ENCODE measurements at places on chromosomes 1 and 21. TPM values are rescaled to one million over a fixed set of nuclear protein-coding genes. Genes with fewer than 3 reads are reported as not detected.

GRCh38 chr1:222772996-222773379, 36.0 kb downstream of the FAM177B start:
- H3K36me3 ChIP-seq = peaks cover 13% of the 10 kb centered on the region
- no peak overlapping the region for H3K4me3 ChIP-seq
- H3K27me3 ChIP-seq = no peaks in the 10 kb centered on the region
- no peak for DNase-seq
- peaks cover 17% of the 10 kb centered on the region for H3K4me1 ChIP-seq

GRCh38 chr1:107529511-107530149, 388.8 kb downstream of the NTNG1 start:
- H3K36me3 ChIP-seq = no peaks in the 10 kb centered on the region
- H3K4me1 ChIP-seq = no peaks in the 10 kb centered on the region
- no peak for DNase-seq
- H3K27me3 ChIP-seq = peaks cover 7% of the 10 kb centered on the region
- no peak overlapping the region for H3K4me3 ChIP-seq

- H3K4me3 ChIP-seq = no peak overlapping the region
- no peak for DNase-seq
- H3K27ac ChIP-seq = no peak overlapping the region
- no peaks in the 10 kb centered on the region for H3K36me3 ChIP-seq
Observed at GRCh38 chr1:11967028-11967547, 13.2 kb upstream of the MFN2 start.

GRCh38 chr1:235986869-235987268, 78.0 kb downstream of the NID1 start:
- no peak overlapping the region for H3K27ac ChIP-seq
- no peak overlapping the region for H3K4me3 ChIP-seq
- no peak for DNase-seq
- no peaks in the 10 kb centered on the region for H3K4me1 ChIP-seq
- H3K27me3 ChIP-seq = no peaks in the 10 kb centered on the region

DNA sequence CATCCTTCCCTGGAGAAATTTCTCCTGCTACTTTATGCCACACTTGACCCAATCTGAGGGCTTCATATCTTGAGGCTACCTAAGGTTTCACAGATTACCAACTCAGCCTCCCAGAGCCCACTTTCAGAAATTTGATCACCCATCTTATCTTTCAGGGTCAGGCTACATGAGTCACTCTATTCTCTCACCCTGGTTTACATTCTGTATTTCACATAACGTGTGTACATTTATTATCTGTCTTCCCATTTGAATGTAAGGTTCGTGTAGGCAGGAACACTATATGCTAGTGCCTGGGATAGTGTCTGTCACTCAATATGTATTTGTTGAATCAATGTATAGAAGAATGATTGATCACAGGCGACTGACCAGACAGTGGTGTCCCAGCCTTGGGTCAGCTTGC, 124.8 kb downstream of the UBE2U start:
- no peaks in the 10 kb centered on the region for H3K36me3 ChIP-seq
- no peaks in the 10 kb centered on the region for H3K4me1 ChIP-seq
- H3K27me3 ChIP-seq = peaks cover 6% of the 10 kb centered on the region

DNA sequence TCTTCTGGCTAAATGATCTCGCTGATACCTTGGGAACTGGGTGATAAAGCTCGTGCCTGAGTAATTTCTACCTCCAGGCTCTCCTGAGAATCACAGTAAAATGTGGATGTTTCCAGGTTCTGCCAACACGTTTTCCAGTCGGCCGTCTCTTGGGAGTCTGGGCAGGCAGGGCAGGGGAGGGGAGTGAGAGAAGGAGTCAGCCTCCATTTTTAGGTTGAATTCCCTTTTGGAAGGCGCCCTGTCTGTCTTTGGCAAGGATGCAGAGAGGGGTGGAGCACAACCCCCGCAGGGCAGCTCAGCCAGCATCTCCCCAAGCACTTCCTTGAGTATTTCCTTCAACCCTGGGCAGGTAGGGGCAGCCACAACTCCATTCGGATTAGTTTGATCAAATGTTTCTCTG, 15.5 kb upstream of the ACTRT2 start:
- H3K4me3 ChIP-seq = no peak overlapping the region
- DNase-seq = no peak
- peaks cover 15% of the 10 kb centered on the region for H3K27me3 ChIP-seq
- H3K36me3 ChIP-seq = peaks cover 25% of the 10 kb centered on the region
- H3K27ac ChIP-seq = no peak overlapping the region

- H3K4me3 ChIP-seq = no peak overlapping the region
- no peak overlapping the region for H3K27ac ChIP-seq
- no peaks in the 10 kb centered on the region for H3K27me3 ChIP-seq
- DNase-seq = peak; percentile 47
Observed at GRCh38 chr1:77847621-77848080, 40.8 kb upstream of the NEXN start.

GRCh38 chr1:196535727-196536126, 72.5 kb downstream of the KCNT2 start:
- H3K27me3 ChIP-seq = no peaks in the 10 kb centered on the region
- H3K4me3 ChIP-seq = no peak overlapping the region
- no peak for DNase-seq
- no peaks in the 10 kb centered on the region for H3K36me3 ChIP-seq
- H3K4me1 ChIP-seq = no peaks in the 10 kb centered on the region
- no peak overlapping the region for H3K27ac ChIP-seq

GRCh38 chr1:46705408-46705807, 13.5 kb downstream of the EFCAB14 start:
- H3K27ac ChIP-seq = no peak overlapping the region
- H3K4me1 ChIP-seq = peaks cover 61% of the 10 kb centered on the region
- H3K36me3 ChIP-seq = no peaks in the 10 kb centered on the region
- no peaks in the 10 kb centered on the region for H3K27me3 ChIP-seq

GRCh38 chr1:87399264-87399663, 70.6 kb downstream of the LMO4 start:
- DNase-seq = no peak
- H3K4me1 ChIP-seq = peaks cover 2% of the 10 kb centered on the region
- no peak overlapping the region for H3K27ac ChIP-seq
- no peaks in the 10 kb centered on the region for H3K27me3 ChIP-seq
- H3K4me3 ChIP-seq = no peak overlapping the region

DNA sequence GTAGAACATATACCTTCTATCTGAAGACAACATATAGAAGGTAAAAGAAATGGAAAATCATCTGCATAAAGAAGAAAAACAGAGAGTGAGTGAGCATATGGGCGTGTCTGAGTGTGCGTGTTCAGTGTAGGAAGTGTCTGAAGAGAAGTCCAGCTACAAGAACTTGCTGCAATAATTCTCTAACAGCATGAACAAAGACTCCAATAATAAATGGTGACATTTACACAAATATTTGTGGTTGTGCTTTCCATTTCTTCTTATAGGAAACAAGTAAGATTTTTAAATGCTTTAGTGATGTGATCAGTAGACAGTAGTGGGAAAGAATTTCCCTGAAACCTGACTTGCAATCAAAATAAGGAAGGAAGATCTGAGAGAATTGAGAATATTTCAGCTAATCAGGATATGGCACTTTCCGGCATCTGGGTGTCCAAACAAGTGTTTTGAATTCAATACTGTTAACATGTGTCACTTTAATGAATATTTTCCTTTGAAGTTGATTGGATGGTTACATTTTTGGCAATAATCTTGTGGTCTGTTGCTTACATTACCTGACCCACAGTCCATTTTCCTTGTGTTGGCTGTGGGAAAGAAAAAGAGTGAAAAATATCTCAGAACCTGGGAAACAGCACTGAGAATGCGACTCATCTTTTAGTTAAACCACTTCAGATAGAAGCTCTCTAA, 154.0 kb downstream of the TGFB2 start:
- no peaks in the 10 kb centered on the region for H3K36me3 ChIP-seq
- peaks cover 8% of the 10 kb centered on the region for H3K27me3 ChIP-seq
- DNase-seq = no peak
- H3K27ac ChIP-seq = no peak overlapping the region
- H3K4me3 ChIP-seq = no peak overlapping the region

- H3K4me1 ChIP-seq = no peaks in the 10 kb centered on the region
- H3K36me3 ChIP-seq = peaks cover 29% of the 10 kb centered on the region
- H3K27me3 ChIP-seq = no peaks in the 10 kb centered on the region
- no peak for DNase-seq
- no peak overlapping the region for H3K4me3 ChIP-seq
Observed at GRCh38 chr1:119181218-119181617, 40.8 kb upstream of the WARS2 start.

- no peak for DNase-seq
- H3K4me1 ChIP-seq = no peaks in the 10 kb centered on the region
- H3K27ac ChIP-seq = no peak overlapping the region
- H3K4me3 ChIP-seq = no peak overlapping the region
Observed at GRCh38 chr1:161993576-161993975, 30.1 kb downstream of the OLFML2B start.

DNA sequence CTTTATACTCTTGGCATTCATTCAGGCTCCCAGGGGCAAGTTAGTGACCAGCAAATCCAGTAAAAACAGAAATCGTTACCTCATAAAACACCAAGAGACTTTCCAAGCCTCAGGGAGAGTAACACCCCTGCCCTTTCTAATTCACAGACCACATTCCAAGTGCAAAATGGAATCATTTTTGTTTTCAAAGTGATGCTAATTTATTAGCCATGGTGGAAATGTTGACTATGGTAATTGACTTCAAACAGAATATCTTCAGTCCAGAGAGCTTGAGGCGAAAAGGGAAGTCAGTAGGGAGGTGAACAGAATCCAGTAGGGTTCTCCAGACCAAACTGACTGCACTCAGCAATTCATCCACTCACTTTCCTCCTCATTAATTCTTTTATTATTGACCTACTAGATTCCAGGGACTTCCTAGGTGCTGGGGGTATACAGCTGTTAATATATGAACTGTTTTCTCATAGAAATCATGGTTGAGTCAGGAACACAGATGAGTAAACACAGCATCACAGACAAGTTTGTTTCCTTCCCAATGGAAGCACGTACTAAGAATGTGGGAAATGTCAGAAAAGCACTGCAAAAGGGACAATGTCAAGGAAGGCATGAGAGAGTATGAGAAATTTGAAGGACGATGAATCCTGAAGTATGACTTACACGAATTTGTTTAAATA, 388.5 kb upstream of the C1orf87 start:
- H3K4me1 ChIP-seq = no peaks in the 10 kb centered on the region
- H3K27ac ChIP-seq = no peak overlapping the region
- DNase-seq = no peak
- H3K4me3 ChIP-seq = no peak overlapping the region
- no peaks in the 10 kb centered on the region for H3K36me3 ChIP-seq

DNA sequence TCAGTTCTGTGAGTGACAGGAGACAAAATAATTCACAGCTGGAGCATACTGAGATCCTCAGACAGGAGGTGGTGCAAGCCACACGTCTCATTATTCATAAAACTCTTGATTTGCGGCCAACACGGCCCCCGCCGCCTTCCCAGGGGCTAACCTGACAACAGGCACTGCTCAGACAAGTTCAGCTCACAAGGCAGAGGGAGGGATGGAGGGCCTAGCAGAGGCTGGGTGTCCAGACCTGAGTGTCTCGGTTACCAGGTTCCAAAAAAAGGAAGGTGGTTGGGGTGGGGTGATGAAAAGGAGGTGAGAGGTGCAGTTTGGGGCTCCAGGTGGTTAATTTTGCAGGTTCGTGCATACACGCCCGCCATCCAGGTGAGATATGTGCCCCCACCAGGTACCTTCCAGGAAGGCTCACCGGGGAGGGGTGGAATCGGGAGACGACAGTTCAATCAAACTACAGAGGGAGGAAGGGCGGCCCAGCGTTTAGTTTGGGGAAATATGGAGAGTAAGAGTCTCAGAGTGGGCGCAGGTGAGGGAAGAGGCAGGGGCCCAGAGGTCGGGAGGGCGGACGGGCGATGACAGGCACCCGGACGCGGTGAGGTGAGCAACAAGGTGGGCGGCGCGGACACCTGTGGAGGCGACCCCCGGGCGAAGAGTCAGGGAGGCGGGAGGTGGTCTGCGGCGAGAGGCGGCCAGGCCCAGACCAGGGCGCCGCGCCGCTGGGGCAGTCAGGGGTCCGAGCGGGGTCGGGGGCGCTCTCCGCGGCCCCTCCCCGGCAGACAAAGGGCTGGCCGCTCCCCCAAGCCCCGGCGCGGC, 629 bp downstream of the CTNNBIP1 start:
- H3K4me1 ChIP-seq = peaks cover 23% of the 10 kb centered on the region
- H3K4me3 ChIP-seq = peak overlapping the region; percentile 96
- peak overlapping the region; percentile 85 for H3K27ac ChIP-seq
- no peaks in the 10 kb centered on the region for H3K36me3 ChIP-seq
- no peaks in the 10 kb centered on the region for H3K27me3 ChIP-seq

DNA sequence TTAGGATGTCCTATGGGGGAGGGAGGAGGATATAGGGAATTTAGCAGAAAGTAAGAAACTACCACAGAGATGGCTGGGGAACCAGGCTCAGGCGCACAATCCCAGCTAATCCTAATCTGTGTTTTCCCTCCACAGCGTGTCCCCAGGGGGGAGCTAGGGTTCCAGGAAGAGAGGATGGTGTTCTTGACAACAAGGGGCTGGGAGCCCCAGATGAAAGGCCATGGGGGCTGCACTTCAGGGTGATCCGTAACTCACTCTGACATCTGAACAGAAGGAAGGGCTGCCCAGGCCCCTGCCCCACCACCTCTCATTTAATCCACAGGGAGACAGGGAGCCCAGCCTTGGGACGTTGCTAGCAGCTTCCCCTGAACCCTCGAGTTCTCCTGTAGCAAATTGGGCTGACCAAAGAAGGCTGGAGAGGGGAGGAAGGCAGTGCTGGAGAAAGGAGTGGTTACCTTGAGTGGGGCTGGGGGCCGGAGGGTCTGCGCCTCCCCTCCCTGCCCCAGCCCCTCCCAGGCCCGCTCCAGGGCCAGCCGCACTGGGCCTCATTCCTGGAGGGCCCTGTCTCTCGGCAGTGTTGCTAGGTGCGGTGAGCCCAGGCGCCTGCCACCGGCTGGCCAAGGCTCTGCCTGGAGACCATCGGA, 131.7 kb downstream of the TMEM53 start:
- H3K4me1 ChIP-seq = no peaks in the 10 kb centered on the region
- H3K27me3 ChIP-seq = peaks cover 23% of the 10 kb centered on the region

GRCh38 chr1:196774603-196775002, at the start of gene CFHR3:
TSS of gene CFHR3 (plus strand) at chr1:196774840. CDS start at chr1:196774887, 47 bp downstream.
- no peak within 1 kb of the TSS for H3K27ac ChIP-seq
- H3K4me3 ChIP-seq = no peak within 1 kb of the TSS
- no peaks in the 10 kb centered on the region for H3K36me3 ChIP-seq
- H3K27me3 ChIP-seq = no peaks in the 10 kb centered on the region

- H3K36me3 ChIP-seq = no peaks in the 10 kb centered on the region
- H3K27me3 ChIP-seq = peaks cover 53% of the 10 kb centered on the region
- H3K4me1 ChIP-seq = no peaks in the 10 kb centered on the region
- no peak overlapping the region for H3K4me3 ChIP-seq
Observed at GRCh38 chr1:165574295-165574694, 30.5 kb downstream of the LRRC52 start.

GRCh38 chr21:32732544-32732943, 4.7 kb upstream of the SYNJ1 start:
- H3K4me3 ChIP-seq = peak overlapping the region; percentile 45
- DNase-seq = no peak
- no peaks in the 10 kb centered on the region for H3K36me3 ChIP-seq
- peak overlapping the region; percentile 89 for H3K27ac ChIP-seq
- no peaks in the 10 kb centered on the region for H3K27me3 ChIP-seq

Gene MYCL
- polyA plus RNA-seq = not detected

Gene SYNJ1
- polyA plus RNA-seq = 2.5 TPM

Gene TRPM2
- polyA plus RNA-seq = 0.37 TPM

Gene NBPF6
- polyA plus RNA-seq = not detected

All from naive thymus-derived CD8-positive, alpha-beta T cell (primary cell).